ENCODE measurements at places on chromosomes 16 and 17. TPM values are rescaled to one million over a fixed set of nuclear protein-coding genes. Genes with fewer than 3 reads are reported as not detected.

GRCh38 chr17:9313346-9313745 is 262.3 kb downstream of the STX8 start:
- no peaks in the 10 kb centered on the region for H3K4me1 ChIP-seq
- H3K4me3 ChIP-seq, result no peak overlapping the region
- DNase-seq, result no peak
- H3K27me3 ChIP-seq, result no peaks in the 10 kb centered on the region
- H3K27ac ChIP-seq, result no peak overlapping the region
- no peaks in the 10 kb centered on the region for H3K36me3 ChIP-seq

DNA sequence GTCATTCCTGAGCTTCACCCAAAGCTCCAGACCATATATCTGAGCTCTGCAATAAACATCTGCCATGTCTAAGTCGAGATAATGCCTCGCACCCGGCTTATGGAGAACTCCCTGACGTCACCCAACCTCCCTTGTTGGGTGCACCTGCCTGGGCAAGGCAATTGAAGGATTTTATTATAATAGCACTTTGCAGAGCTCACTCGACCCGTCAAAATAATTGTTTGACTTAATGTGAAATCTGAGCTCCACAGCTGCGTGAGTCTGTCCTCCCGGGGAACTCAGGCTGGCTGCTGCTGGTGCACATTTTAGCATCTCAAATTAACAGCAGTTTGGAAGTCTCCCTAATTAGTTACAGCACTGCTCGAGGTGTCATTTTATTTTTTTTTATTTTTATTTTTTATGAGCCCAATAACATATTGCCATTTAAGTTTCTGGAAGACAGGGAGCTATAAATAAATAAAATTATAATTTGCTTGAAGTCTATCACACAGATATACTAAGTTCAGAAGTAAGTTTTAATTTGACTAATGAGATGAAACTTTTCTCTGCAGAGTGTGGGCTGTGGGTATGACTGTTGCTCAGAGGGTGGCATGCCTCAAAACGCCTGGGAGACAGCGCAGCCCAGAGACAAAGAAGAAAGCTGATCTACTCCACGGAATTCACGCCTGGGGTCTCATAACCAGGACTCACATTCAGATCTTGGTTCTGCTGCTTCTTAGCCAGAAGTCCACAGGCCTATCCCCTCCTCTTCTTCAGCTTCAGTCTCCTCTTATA is 401.4 kb upstream of the C16orf82 start:
- no peak for DNase-seq
- peaks cover 10% of the 10 kb centered on the region for H3K27me3 ChIP-seq
- no peaks in the 10 kb centered on the region for H3K36me3 ChIP-seq
- no peaks in the 10 kb centered on the region for H3K4me1 ChIP-seq

Gene MRPL10
- total RNA-seq, result 82.9 TPM

Gene KRTAP9-8
- not detected for total RNA-seq

DNA sequence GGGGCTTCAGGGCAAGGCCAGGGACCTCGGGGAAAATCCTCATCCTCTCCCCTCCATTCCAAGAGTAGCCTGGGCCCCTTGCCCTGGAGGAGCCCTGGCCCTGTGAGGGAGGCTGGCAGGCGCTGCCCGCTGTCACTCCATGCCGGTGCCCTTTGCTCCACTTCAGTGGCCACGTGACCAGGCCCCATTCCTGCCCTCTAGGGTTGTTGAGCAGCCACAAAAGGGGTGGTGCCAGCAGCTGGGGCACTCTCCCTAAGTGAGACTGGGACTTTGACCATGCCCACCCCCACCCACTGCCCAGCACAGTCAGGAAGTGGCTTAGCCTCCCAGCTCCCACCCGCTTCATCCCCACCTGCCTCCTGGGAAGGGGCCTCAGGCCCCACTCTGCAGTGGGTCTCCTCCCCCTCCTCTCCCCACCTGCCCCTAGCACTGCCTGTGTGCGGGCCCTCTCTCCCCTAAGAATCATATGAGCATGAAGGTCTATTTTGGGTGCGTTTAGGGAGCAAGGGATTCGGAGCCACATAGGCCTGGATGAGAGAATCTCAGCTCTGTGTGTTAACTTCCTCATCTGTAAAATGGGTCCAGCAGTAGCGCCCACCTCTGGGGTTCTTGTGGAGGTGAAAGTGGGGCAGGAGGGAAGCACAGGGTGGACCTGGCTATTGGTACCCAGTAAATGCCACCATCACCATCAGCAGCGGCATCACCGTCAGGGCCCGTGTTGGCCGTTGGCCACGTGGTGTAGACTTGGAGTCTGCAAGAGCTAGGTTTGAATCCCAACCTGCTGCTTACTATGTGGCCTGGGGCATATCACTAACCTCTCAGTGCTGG is 7.2 kb downstream of the PDK2 start:
- no peaks in the 10 kb centered on the region for H3K36me3 ChIP-seq
- DNase-seq, result no peak
- no peak overlapping the region for H3K4me3 ChIP-seq
- peaks cover 30% of the 10 kb centered on the region for H3K4me1 ChIP-seq
- H3K27ac ChIP-seq, result no peak overlapping the region

- H3K27ac ChIP-seq, result no peak overlapping the region
- H3K4me1 ChIP-seq, result no peaks in the 10 kb centered on the region
- no peaks in the 10 kb centered on the region for H3K36me3 ChIP-seq
- H3K27me3 ChIP-seq, result no peaks in the 10 kb centered on the region
- no peak overlapping the region for H3K4me3 ChIP-seq
- no peak for DNase-seq
These were observed 1275.1 kb upstream of the CDH8 start for GRCh38 chr16:63311313-63311712.

DNA sequence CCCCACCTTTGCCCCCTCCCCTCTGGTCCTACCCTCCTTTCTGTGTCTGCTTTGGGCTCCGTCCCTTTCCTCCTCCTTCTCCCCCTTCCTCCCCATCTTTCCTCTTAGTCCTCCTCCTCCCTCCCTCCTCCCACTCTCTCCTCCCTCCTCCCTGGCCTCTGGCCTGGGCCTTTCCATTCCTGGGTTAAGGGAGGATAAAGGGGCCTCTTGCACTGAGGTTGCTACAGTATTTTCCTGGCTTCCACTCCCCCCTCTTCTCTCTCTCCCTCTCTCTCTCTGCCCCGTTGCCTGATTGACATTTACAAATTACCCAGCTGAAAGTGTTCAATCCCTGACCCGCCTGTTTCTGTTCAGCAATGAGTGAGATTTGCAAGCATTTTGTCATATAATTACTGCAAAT is 44.0 kb downstream of the MRM1 start:
- no peak overlapping the region for H3K4me3 ChIP-seq
- H3K27ac ChIP-seq, result no peak overlapping the region
- no peak for DNase-seq
- peaks cover 74% of the 10 kb centered on the region for H3K27me3 ChIP-seq
- H3K4me1 ChIP-seq, result peaks cover 10% of the 10 kb centered on the region
- H3K36me3 ChIP-seq, result no peaks in the 10 kb centered on the region

DNA sequence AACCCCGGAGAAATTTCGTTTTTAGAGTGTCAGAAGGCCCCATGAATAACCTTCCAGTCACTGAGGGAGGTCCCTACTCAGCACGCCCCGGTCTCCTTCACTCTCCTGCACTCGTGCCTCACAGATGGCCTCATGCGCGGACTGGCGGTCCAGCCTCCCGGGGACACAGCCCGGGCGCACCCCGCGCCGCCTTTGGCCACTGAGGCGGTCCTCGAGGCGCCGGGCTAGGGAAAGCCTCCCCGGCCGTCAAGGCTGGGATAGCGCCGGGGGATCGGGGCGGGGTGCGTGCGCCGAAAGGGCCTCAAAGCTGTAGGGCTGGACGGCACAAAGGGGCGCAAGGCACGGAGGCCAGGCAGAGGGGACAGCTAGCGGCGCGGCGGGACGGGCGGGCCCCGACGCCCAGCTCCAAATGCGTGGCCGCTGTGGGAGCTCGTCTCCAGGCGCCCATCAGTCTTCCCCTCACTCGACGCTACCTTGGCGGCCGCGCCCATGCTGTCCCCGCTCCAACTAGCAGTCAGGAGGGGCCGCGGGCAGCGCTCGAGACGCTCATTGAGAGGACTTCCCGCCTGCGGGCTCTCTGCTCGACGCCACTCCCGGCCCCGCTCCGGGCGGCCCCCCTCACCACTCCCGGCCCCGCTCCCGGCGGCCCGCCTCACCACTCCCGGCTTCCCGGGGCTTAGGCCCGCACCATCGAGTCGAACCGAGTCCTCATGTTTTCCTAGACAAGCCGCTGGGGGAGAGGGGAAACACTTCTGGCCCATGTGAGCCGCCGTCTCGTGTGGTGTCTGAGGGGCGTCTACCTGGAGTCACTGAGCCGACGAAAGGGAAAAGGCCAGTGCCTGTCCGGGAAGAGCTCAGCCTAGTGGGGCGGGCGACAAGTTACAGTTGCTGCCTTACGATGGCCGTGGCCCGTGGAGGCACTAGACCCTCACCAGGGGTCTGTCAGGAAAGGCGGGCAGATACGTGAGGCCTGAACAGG is at the start of gene USP6:
Gene USP6 (plus strand): TSS at position 360 of the 979 bp plus-strand sequence. CDS start 14,336 bp downstream, outside the sequence.
- DNase-seq, result no peak
- H3K27ac ChIP-seq, result no peak within 1 kb of the TSS
- H3K4me1 ChIP-seq, result peaks cover 10% of the 10 kb centered on the region

- H3K27ac ChIP-seq, result no peak overlapping the region
- no peaks in the 10 kb centered on the region for H3K4me1 ChIP-seq
- H3K36me3 ChIP-seq, result no peaks in the 10 kb centered on the region
These were observed 13.9 kb downstream of the MAP2K6 start for GRCh38 chr17:69428252-69428980.

Gene MMP15
- 20.4 TPM for total RNA-seq

Gene ABCA10
- total RNA-seq, result 0.16 TPM

DNA sequence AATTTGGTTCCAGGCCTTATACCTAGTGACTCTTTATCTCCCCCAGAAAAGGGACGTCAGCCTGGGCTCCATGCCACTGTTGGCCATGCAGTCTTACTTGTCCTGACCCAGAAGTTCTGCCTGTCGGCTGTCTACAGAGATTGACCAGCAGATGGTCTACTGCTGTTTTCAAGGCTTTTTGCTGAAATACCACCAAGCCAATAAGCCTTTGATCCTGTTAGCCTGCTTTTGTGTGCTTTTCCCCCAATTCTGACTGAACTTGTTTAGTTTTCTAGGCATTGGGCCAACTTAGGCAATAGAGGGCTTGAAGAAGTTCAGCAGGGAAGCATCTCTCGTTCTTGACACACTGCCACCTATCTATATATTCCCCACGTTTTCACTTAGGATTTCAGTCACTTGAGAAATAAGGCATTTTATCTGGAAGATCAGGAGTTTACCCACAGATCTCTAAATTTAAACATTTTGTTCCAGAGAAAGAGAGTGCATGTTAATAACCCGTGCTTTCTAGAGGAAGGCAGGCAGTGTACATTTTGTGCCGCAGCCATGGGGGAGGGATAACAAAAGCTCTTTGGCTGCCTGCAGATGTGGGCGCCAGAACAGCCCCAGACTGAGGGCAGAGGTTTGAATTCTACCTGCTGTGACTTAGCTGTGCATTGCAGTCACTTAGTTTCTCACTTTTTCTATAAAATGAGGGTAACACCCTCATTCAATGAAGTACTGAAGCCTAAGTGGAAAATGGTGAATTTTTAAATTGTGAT is 12.3 kb upstream of the CARMIL2 start:
- H3K27ac ChIP-seq, result no peak overlapping the region
- no peak overlapping the region for H3K4me3 ChIP-seq
- no peaks in the 10 kb centered on the region for H3K4me1 ChIP-seq
- no peaks in the 10 kb centered on the region for H3K27me3 ChIP-seq

- H3K4me3 ChIP-seq, result no peak overlapping the region
- no peak overlapping the region for H3K27ac ChIP-seq
- no peaks in the 10 kb centered on the region for H3K27me3 ChIP-seq
- H3K4me1 ChIP-seq, result peaks cover 34% of the 10 kb centered on the region
- H3K36me3 ChIP-seq, result peaks cover 9% of the 10 kb centered on the region
- no peak for DNase-seq
These were observed 9.7 kb downstream of the RMI2 start for GRCh38 chr16:11354733-11355574.

DNA sequence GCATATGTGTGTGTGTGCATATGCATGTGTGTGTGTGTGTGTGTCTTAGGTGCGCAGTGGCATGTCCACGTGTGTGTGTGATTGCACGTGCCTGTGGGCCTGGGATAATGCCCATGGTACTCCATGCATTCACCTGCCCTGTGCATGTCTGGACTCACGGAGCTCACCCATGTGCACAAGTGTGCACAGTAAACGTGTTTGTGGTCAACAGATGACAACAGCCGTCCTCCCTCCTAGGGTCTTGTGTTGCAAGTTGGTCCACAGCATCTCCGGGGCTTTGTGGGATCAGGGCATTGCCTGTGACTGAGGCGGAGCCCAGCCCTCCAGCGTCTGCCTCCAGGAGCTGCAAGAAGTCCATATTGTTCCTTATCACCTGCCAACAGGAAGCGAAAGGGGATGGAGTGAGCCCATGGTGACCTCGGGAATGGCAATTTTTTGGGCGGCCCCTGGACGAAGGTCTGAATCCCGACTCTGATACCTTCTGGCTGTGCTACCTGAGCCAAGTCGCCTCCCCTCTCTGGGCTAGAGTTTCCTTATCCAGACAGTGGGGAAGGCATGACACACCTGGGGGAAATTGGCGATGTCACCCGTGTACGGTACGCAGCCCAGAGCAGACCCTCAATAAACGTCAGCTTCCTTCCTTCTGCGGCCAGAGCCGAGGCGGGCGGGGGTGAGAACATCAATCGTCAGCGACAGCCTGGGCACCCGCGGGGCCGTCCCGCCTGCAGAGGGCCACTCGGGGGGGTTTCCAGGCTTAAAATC is 47.6 kb downstream of the IL21R start:
- H3K27me3 ChIP-seq, result peaks cover 20% of the 10 kb centered on the region
- H3K36me3 ChIP-seq, result no peaks in the 10 kb centered on the region
- no peaks in the 10 kb centered on the region for H3K4me1 ChIP-seq
- H3K4me3 ChIP-seq, result no peak overlapping the region

GRCh38 chr17:31736855-31737625 is 122.0 kb downstream of the COPRS start:
- H3K36me3 ChIP-seq, result no peaks in the 10 kb centered on the region
- H3K27me3 ChIP-seq, result peaks cover 29% of the 10 kb centered on the region
- no peak overlapping the region for H3K4me3 ChIP-seq
- no peak overlapping the region for H3K27ac ChIP-seq

Gene TBC1D3K
- not detected for total RNA-seq

Gene CACNG1
- not detected for total RNA-seq

DNA sequence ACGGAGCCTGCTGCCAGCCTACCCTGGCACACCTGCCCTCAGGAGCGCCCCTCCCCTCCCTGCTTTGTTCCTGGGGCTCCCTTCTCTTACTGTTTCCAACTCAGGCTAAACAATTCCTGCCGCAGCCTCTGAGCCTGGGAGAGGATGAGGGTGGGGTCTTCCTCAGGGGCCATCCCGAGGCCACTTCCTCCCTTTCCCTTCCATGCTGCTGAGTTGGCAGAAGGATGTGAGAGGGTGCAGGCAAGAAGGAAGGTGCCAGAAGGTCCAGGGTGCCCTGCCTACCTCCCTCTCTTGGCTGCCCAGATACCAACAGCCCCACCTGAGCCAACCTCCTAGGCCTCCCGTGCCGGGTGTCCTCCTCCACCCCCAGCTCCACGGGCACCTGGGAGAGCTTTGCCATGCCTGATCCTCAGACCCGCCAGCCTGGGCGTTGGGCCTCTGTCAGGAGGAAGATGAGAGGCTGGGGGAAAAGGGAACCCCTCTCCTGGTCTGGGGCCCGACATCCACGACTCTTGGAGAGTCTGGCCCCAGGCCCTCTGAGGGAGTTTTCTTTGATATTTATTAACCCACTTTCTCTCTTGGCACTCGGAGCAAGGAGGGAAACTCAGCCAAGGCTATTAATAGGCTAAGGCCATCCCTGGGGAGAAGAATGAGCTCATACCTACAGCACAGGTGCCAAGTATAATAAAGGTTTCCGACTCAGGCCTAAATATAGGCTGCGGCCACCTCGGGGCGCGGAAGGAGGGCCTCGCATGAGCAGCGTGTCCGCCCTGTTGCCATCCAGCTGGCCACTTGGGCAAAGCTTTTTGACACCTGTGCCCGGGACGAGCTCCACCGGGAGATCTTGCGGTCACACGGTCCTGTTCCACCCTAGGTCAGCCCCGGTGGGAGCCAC is 232.0 kb downstream of the ENGASE start:
- DNase-seq, result no peak
- H3K27ac ChIP-seq, result no peak overlapping the region
- peaks cover 3% of the 10 kb centered on the region for H3K27me3 ChIP-seq
- no peaks in the 10 kb centered on the region for H3K36me3 ChIP-seq
